Activated naive CD8-positive, alpha-beta T cell treated with anti-CD3 and anti-CD28 coated beads for 36 hours (primary cell): ENCODE measurements at places on chromosomes 1 and 21. TPM values are rescaled to one million over a fixed set of nuclear protein-coding genes. Genes with fewer than 3 reads are reported as not detected.

The CA6 gene
- 13.7 TPM for total RNA-seq

DNA sequence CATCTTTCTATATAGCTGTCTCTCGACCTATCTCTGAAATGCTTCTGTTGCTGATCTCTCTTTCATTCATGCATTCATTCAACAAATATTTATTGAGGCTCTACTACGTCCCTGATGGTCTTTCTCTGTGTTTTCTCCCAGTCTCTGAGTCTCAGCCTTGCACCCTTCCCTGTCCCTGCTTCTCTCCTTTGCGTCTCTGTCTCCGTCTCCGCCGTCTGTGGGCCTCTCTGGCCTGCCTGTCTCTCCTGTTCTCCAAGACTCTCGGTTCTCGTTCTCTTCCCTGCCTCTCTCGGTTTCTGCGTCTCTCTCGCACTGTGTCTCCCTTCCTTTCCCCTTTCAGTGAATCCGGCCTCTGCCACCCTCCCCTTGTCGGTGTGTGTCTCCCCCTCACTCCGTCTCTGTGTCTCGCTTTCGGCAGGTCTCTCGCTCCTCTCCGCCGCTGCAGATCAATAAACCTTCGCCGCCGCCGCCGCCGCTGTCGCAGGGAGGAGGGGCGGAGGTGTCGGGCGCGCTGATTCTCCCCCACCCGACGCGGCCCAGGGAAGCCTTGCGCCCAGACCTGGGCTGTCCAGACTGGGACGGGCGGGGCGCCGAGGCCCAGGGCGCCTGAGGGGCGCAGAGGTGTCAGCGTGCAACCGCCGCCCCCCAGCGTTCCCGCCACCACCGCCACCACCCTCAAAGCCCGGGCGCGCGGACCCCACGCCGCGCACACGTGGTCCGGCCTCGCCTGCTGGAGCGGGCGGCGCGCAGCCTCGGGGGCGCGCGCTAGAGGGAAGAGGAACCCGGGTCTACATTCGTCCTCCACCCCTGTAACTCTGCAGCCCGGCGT is 3.0 kb downstream of the EFNA3 start:
- no peak for DNase-seq

GRCh38 chr1:9010781-9011323 is 15.4 kb downstream of the SLC2A7 start:
- no peak for DNase-seq

The MIXL1 gene
- not detected for total RNA-seq

DNA sequence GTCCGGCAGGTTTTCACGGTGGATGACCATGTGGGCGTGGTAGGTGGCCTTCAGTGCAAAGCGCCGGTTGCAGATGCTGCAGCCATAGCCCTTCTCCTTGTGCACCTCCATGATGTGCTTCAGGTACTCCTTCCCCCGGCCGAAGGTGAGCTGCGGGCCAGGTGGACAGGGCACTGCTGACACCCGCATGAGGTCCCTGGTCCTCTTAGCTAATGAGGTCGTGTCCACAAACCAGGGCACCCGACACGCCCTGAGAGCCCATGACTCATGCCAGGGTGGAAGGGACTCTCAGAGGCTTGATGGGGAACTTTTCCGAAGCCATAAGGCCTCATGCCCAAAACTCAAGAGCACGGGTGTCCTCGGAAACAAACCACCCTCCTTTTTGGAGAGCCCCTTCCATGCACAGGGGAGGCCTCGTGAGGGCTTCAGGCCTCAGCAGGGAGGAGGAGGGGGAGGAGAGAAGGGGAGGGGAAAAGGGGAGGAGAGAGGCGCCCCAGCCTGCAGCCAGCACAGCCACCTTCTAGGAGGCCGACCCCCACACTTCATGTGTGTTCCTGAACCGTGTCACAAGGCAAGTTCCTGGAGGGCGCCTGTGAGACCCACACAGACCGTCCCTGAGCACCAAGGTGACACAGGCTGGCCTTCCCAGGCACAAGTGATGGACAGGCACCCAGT is 54.4 kb upstream of the RIPK4 start:
- DNase-seq, result no peak

DNA sequence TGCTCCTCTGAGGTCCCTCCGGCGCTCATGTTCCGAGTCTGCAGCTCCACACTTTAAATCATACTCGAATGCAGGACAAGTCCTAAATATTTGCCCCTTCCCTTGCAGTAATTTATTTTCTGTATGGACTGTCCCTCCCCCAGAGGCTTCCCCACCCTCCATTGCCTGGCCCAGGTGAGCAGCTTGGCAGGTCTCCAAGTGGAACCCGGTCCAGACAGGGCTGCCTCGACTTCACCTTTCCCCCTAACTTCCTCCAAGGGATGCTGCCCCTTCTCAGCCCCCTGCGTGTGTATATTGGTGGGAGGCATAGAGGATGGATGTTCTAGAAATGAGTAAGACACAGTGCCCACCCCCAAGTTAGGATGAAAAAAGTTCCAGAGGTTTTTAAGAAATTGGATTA is 5.4 kb upstream of the OPTC start:
- DNase-seq, result no peak

GRCh38 chr1:213772128-213773063 is 215.4 kb upstream of the PROX1 start:
- DNase-seq, result no peak

- DNase-seq, result no peak
Measured at GRCh38 chr1:119924948-119925898, 28.9 kb upstream of the ADAM30 start.

DNA sequence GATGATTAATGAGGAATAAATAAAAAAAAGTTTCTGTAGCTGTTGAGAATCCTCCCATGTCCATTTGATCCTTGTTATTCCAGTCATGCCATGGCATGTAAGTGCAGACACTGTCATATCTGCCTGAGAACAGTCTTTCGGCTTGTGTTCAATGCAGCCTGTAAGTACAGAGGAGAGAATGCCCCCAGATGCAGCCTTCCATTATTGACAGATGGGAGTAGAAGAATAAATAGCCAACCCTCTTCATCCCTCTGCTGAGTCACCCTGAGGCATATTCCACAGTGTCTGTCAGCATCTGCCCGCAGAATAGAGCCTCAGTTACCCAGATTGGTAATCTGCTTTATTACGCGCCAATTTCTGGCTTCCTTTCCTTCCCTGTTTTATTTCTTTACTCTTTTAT is 139.4 kb downstream of the LRRC7 start:
- DNase-seq, result no peak

DNA sequence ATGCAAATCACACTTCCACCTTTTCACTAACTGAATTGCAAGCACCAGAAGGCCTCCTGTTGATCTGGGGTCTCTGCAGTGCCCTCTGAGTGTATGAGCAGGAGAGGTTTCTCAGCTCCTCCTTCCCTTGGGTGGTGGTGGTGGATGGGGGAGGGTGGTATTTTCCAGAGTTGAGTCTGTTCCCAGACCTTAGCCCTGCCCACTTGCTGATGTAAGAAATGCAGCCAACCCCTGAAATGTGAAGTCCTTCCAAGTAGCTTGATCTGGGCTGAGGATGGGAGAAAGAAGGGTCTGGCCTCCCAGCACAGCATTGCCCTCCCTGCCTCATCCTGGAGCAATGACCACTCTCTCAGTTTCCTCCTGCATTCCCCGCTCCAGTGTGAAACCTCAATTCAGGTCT is 6.3 kb upstream of the FOXD2 start:
- DNase-seq, result no peak

- no peak for DNase-seq
Measured at GRCh38 chr1:71572038-71572437, 491.2 kb upstream of the ZRANB2 start.

DNA sequence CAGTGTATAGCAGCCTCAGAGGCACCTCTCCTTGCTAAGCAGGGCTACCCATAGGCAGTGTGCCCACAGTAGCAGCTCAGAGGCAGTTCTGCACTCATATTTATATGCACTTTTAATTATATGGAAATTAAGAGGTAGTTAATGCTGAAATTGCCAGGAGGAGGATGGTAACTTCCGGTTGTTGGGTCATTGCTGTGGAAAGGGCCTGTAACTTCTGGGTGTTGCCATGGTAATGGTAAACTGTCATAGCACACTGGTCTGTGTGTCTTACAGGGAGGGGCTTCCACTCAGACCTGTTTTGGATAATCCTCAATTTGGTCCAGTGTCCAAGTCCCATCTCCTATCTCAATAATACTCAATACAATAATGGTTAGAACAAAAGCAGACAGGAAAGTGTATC is 7.6 kb downstream of the CFH start:
- DNase-seq, result no peak

- no peak for DNase-seq
Measured at GRCh38 chr1:153324912-153325311, 12.2 kb upstream of the PGLYRP3 start.

GRCh38 chr1:210360852-210361477 is 32.3 kb downstream of the HHAT start:
- DNase-seq, result no peak

DNA sequence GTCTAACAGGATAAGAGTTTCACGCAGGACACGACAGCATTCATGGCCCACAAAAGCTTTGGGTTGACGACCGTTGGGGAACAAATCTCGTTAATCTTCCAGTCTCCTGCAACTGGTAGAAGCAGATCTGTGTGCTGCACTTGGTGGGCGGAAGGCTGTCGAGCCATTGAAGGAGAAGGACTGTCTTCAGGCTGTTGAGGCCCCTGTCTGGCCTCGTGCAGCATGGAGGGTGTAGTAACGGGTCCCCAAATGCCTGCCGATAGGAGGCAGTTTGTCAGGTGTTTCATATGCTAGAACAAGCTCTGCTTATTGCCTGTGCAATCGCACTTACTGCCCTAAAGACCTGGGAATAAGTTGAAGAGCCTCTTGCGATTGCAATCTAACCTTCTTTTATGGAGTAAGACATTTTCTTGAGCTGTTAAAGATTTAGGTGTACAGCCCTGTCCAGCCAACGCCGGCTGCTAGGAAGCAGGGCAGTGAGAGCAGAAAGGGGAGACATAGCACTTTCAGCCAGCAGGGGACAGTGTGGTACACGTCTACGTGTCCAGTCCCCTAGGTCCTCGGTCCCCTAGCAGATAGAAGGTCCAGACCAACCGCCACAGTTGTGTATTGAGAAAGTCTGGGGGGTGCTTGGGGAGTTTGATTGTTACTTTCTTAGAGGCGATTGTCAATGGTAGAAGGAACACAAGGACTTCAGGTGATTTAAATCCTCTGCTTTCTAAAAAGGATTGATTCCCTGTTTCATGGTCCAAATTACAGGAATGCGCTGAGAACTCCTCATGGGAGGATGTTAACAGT is 102.3 kb upstream of the TMPRSS2 start:
- DNase-seq, result peak; percentile 19

GRCh38 chr1:66273656-66274055 is 260.3 kb upstream of the SGIP1 start:
- DNase-seq, result no peak

The CAMK1G gene
- total RNA-seq, result not detected

The ATAD3C gene
- 1.3 TPM for total RNA-seq

GRCh38 chr1:22018583-22019559 is 17.4 kb downstream of the CELA3A start:
- DNase-seq, result peak; percentile 61

DNA sequence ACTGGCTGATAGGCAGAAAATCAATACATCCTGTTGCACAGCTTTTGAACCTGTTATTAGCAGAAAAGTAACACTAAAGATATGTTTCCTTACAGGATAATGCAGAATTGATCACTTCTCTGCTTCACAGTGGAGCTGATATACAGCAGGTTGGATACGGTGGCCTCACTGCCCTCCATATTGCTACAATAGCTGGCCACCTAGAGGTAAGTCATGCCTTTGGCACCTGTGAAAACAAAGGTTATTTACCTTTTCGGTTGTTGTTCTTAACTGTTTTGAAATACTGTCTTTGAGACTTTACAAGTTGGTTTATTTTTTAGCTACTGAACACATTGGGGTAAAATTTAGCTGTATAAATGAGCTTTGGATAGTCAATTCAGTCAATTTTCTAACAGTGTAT is 36.3 kb downstream of the TNNI3K start:
- no peak for DNase-seq

DNA sequence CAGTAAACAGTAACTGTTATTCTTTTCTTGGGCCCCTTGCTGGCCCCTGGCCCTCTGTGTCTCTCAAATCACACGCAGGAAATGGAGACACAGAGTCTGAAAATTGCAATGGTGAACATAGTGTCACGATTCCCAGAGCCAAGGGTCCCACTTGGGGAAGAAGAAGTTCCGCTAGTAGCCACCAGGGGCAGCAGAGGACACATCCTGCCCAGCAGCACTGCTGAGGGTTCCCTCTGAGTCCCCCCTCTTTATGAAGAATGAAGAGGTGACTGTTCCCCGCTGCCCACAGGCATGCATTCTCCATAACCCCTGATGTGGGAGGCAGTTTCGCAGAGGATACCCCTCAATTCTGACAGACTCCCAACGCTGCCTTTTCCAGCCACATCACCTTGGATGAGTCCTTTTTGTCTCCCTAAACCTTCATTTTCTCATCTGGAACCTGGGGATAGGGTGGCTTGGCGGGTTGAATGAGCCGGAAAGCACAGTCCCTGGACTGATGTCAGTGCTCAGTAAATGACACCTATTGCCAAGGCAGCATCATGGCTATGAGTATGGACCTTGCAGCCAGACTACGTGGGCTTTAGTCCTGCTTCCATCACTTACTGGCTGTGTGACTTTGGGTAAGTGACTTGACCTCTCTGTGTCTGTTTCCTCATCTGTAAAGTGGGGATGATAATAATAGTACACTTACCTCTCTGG is 238.0 kb upstream of the TMEM51 start:
- peak; percentile 36 for DNase-seq

GRCh38 chr1:15347182-15347581 is 62.5 kb upstream of the EFHD2 start:
- no peak for DNase-seq

The ADGRL4 gene
- total RNA-seq, result not detected

DNA sequence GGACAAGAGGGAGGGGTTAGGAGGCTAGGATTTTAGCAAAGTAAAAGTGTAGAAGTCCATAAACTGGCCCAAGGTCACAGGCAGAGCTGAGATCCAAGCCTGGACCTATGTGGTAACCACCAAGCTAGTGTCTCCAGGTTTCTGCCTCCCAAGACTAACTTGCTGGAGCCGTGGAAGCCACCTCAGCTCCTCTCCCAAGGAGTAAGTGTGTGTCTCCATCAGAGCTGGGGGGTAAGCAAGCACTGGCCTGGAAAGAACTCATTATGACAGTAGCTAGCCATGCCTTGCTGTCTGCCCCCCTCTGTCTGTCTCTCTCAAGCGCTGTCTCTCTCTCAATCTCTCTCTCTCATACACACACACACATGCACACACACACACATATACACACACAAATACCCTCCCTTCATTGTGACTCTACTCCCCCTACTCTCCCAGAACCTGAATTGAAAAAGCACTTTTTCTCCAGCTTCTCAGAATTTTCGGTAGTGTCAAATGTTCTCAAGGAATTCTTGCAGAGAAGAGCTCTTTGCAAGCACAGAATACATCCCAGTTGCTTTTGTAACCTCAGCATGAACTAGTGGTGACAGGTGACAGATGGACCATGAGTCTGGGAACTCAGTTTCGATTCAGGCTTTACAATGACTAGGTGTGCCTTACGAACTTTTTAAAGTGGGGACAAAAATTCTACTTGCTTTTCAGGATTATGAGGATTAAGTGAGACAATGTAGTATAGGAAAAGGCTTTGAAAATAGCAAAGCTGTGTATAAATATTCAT is 238.0 kb upstream of the FGGY start:
- no peak for DNase-seq

- no peak for DNase-seq
Measured at GRCh38 chr1:151596166-151596953, 15.5 kb upstream of the SNX27 start.

The VWA5B1 gene
- 0.31 TPM for total RNA-seq

The FNDC5 gene
- total RNA-seq, result not detected

The LCE2B gene
- not detected for total RNA-seq

The SPRR2E gene
- total RNA-seq, result not detected
